Caco-2 (cell line): ENCODE measurements at places on chromosomes 6 and 20. TPM values are rescaled to one million over a fixed set of nuclear protein-coding genes. Genes with fewer than 3 reads are reported as not detected.

GRCh38 chr6:32790306-32790705, 26.5 kb downstream of the HLA-DOB start:
- H3K27ac ChIP-seq, result no peak overlapping the region

DNA sequence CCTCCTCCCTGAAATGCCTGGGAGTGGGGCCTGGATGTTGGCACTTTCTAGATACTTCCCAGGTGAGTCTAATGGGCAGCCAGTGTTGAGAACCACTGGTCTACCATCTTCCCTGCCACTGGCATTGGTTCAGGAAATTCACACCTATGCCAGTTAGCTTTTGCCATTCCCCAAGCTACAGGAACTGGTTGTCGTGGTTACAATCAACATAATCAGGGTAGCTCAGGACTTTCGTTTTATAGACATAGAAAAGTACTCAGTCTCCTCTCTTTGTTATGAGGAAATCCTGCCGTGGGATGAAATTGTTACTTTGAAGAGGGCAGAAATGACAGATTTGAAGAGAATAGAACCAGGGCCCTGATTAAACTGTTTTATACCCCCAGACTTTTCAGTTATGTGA, 127.9 kb upstream of the FOXO3 start:
- no peaks in the 10 kb centered on the region for H3K27me3 ChIP-seq
- no peak overlapping the region for H3K4me3 ChIP-seq
- H3K27ac ChIP-seq, result no peak overlapping the region
- no peak for DNase-seq
- H3K36me3 ChIP-seq, result no peaks in the 10 kb centered on the region

The EYA2 gene
- 0.25 and 0.30 TPM in 2 replicates for total RNA-seq

DNA sequence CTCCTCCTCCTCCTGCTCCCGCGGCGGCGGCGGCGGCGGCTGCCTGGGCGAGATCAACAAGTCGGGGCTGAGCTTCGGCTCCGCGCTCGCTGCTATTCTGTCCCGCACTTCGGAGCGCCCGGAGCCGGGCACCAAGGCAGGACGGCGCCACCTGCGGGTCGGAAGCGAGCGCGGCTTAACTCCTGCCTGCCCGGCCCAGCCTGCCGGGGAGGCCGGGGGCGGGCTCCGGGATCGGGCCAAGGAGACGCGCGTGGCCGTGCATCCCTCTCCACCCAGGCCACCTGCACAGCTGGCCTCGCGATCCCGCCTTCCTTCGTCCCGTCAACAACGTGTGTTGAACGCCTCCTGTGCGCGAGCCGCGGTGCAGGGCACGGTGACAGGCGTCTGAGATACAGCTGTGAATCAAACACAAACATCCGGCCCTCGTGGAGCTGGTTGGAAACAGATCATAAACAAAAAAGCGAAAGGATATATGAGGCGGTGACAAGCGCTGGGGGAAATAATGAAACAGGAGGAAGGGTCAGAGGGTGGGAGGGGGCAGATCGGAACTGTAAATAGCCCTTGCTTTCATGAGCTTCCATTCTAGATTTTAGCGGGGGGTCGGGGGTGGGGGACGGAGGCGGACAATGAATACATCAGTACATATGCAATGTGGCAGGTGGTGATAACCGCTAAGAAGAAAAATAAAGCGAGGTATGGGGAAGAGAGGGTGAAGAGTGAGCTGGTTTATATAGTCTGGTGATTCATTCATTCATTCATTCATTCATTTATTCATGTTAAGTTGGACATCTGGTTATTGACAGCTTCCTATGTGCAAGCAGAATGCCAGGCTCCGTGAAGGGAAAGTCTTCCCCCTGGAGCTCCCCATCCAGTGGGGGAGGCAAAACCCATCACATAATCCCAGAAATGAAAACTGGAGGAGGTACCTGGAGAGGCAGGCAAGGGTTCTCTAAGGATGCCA, 2.0 kb upstream of the KCNB1 start:
- no peak overlapping the region for H3K27ac ChIP-seq
- DNase-seq, result peak; percentile 95
- H3K36me3 ChIP-seq, result no peaks in the 10 kb centered on the region
- peak overlapping the region; percentile 55 for H3K4me3 ChIP-seq
- H3K27me3 ChIP-seq, result peaks cover 2% of the 10 kb centered on the region

- H3K27me3 ChIP-seq, result no peaks in the 10 kb centered on the region
- H3K4me3 ChIP-seq, result no peak overlapping the region
- H3K36me3 ChIP-seq, result peaks cover 5% of the 10 kb centered on the region
- DNase-seq, result no peak
Measured at GRCh38 chr6:41929924-41930323, 8.6 kb downstream of the BYSL start.

DNA sequence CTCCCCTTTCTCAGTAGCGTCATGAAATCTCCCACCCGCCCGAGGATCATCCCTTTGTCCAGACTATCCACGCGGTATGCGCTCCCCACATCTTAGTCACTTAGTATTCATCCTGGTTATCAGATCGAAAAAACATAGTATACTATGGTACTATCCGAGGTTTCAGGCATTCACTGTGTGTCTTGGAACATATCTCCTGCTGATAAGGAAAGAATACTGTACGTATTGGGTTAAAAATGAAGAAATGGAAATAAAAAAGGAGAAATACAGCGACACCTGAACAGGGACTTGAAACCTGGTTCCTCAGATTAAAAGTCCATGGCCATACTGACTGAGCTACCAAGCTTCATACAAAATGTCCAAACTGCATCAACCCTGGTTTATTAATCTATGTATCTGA, 14.0 kb downstream of the HMGN4 start:
- no peak for DNase-seq
- no peak overlapping the region for H3K27ac ChIP-seq
- no peaks in the 10 kb centered on the region for H3K27me3 ChIP-seq
- peaks cover 5% of the 10 kb centered on the region; the same call in 1 of the 2 replicates for H3K4me1 ChIP-seq
- H3K36me3 ChIP-seq, result no peaks in the 10 kb centered on the region
- no peak overlapping the region for H3K4me3 ChIP-seq

The FUCA2 gene
- 102 and 119 TPM in 2 replicates for total RNA-seq

The MTHFD1L gene
- total RNA-seq, result 101 and 102 TPM in 2 replicates

DNA sequence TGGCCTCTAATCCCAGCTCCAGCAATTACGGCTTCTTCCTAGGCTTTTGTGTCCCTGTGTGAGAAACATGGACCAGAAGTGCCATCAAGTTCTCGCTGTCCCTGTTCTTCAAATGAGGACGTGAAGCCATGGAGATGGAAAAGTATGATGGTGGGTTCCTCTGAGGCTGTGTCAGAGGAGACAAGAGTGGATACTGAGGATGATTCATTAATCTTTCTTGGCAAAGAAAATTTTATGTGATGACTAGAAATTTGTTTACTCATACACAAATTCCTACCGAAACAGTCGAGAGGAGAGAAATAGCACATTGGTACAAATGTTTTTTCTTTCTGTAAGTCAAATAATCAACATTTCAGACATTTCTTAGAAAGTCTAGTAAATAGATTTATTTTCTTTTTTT, 35.0 kb upstream of the PNRC1 start:
- H3K27me3 ChIP-seq, result no peaks in the 10 kb centered on the region
- no peak overlapping the region for H3K4me3 ChIP-seq
- H3K27ac ChIP-seq, result no peak overlapping the region
- H3K36me3 ChIP-seq, result no peaks in the 10 kb centered on the region
- peaks cover 27% of the 10 kb centered on the region for H3K4me1 ChIP-seq

The CRIP3 gene
- total RNA-seq, result not detected in 2 replicates

- H3K27ac ChIP-seq, result no peak overlapping the region
- H3K36me3 ChIP-seq, result no peaks in the 10 kb centered on the region
- H3K4me1 ChIP-seq, result 0 out of 2 replicates have a peak, but pooled peaks cover 4% of the 10 kb centered on the region
- peaks cover 3% of the 10 kb centered on the region; the same call in 1 of the 2 replicates for H3K27me3 ChIP-seq
- H3K4me3 ChIP-seq, result no peak overlapping the region
Measured at GRCh38 chr6:37689381-37689780, 8.3 kb downstream of the MDGA1 start.

- no peak overlapping the region for H3K27ac ChIP-seq
- no peaks in the 10 kb centered on the region for H3K4me1 ChIP-seq
- H3K27me3 ChIP-seq, result no peaks in the 10 kb centered on the region
- H3K36me3 ChIP-seq, result no peaks in the 10 kb centered on the region; the same call in 1 of the 2 replicates
Measured at GRCh38 chr6:122449069-122449468, 22.5 kb downstream of the SERINC1 start.

GRCh38 chr20:1392443-1392692, 486 bp downstream of the FKBP1A start:
- no peak for DNase-seq
- no peaks in the 10 kb centered on the region for H3K27me3 ChIP-seq
- peak overlapping the region; percentile 72 for H3K4me3 ChIP-seq
- peaks cover 2% of the 10 kb centered on the region for H3K36me3 ChIP-seq

GRCh38 chr6:161367472-161367871, 93.6 kb upstream of the AGPAT4 start:
- peak; percentile 59 for DNase-seq
- no peaks in the 10 kb centered on the region for H3K36me3 ChIP-seq
- peak overlapping the region; percentile 89 for H3K27ac ChIP-seq
- H3K4me1 ChIP-seq, result peaks cover 10% of the 10 kb centered on the region
- no peaks in the 10 kb centered on the region for H3K27me3 ChIP-seq
- no peak overlapping the region for H3K4me3 ChIP-seq

DNA sequence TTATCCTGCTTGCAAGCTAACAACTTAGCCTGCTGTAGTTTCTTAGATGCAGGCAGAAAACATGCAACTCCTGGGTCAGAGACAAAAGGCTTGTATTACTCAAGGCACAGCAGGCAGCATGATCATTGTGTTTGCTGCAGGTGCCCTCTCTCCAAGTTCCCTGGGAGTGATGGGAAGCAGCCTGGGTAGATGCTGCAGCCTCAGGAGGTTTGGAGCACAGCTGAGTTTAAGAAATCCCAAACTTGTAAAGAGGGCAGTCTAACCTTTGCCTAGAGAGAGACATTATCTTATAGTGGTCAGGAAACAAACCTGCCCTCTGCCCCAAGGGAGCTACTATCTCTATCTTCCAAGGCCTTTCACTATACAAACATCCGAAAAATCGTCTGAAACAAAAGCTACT, 61.1 kb downstream of the PFDN4 start:
- H3K4me1 ChIP-seq, result peaks cover 18% of the 10 kb centered on the region; the same call in 1 of the 2 replicates
- H3K27me3 ChIP-seq, result no peaks in the 10 kb centered on the region
- no peak overlapping the region for H3K27ac ChIP-seq
- no peak for DNase-seq

- no peak for DNase-seq
- H3K4me3 ChIP-seq, result no peak overlapping the region
- no peaks in the 10 kb centered on the region for H3K36me3 ChIP-seq
- H3K27ac ChIP-seq, result no peak overlapping the region
- H3K27me3 ChIP-seq, result no peaks in the 10 kb centered on the region
- no peaks in the 10 kb centered on the region for H3K4me1 ChIP-seq
Measured at GRCh38 chr6:4950836-4951533, 52.9 kb downstream of the RPP40 start.

GRCh38 chr6:105920071-105920470, 166.1 kb upstream of the PRDM1 start:
- H3K36me3 ChIP-seq, result no peaks in the 10 kb centered on the region
- H3K27me3 ChIP-seq, result no peaks in the 10 kb centered on the region
- no peak overlapping the region for H3K4me3 ChIP-seq

- H3K27me3 ChIP-seq, result no peaks in the 10 kb centered on the region
- H3K27ac ChIP-seq, result no peak overlapping the region
- DNase-seq, result no peak
- H3K36me3 ChIP-seq, result no peaks in the 10 kb centered on the region
Measured at GRCh38 chr20:42270539-42270938, 652.4 kb upstream of the CHD6 start.

- H3K27ac ChIP-seq, result peak overlapping the region; percentile 18
- H3K27me3 ChIP-seq, result no peaks in the 10 kb centered on the region
- no peak overlapping the region for H3K4me3 ChIP-seq
- DNase-seq, result peak; percentile 53
- peaks cover 67% of the 10 kb centered on the region for H3K4me1 ChIP-seq
- H3K36me3 ChIP-seq, result no peaks in the 10 kb centered on the region
Measured at GRCh38 chr6:81561071-81561564, 191.4 kb downstream of the TENT5A start.
